ENCODE measurements at places on chromosomes 16 and 17. TPM values are rescaled to one million over a fixed set of nuclear protein-coding genes. Genes with fewer than 3 reads are reported as not detected.

Gene WBP2
- 21.8 TPM for total RNA-seq

GRCh38 chr16:27414788-27415431 lies 12.9 kb downstream of the IL21R start:
- DNase-seq: no peak

DNA sequence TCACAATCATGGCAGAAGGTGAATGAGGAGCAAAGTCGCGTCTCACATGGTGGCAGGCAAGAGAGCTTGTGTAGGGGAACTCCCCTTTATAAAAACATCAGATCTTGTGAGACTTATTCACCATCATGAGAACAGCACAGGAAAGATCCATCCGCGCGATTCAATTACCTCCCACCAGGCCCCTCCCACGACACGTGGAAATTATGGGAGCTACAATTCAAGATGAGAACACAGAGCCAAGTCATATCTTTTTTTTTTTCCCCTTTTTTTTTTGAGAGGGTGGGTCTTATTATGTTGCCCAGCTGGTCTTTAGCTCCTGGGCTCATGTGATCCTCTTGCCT lies 60.0 kb downstream of the RPTOR start:
- no peak for DNase-seq

GRCh38 chr17:7881276-7882054 lies 7.1 kb upstream of the CHD3 start:
- no peak for DNase-seq

DNA sequence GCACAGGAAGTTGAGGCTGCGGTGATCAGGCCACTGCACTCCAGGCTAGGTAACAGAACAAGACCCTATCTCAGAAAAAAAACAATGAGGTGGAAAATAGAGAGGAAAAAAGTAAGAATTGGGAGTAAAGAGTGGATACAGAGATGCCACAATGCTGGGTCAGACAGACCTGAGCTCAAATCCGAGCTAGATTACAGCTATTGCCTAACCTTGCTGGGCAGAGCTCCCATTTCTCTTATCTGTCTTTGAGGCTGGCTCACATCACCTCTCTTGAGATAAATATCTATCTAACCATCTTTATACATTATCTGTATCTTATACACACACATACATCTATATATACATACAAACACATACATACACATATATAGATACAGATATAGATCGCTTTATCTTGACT lies 59.0 kb downstream of the ACSM2B start:
- no peak for DNase-seq

- DNase-seq: no peak
Observed at GRCh38 chr17:57495771-57496170, 239.4 kb downstream of the MSI2 start.

DNA sequence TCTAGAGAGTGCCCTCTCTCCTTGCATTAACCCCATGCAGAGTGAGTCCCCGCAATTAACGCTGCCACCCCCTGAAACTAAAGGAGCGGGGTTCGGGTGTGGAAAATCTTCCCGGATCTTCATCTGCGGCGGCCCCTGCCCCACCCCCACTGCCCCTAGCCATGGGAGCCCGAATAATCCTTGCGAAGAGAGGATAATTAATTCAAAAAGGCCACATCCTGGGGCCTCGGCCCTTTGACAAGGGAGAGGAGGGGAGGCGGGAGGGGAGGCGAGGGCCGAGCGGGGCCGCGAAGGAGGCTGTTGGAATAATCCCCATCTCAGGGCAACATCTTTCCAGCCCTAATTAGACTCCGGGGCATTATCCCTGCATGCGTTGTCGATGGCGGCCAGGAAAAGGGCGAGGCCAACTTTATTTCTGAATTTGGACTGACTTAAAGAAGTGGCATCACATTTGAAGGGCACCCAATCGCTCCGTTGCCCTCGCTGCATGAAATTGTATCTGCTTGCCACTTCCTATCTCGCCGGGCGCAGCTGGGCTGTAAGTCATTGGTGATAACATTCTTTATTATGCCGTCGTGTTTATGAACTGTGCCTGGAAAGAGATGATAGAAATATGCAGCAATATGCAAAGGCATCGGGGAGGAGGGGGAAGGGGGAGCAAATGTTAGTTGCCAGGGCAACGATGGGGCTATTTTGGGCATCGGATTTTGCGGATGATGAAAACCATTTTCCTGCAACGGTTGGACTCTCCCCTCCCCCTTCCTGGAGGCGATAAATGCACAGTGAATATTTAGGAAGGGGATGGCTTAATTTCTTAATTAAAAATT lies 387.1 kb upstream of the TNRC6C start:
- DNase-seq: peak; percentile 38

DNA sequence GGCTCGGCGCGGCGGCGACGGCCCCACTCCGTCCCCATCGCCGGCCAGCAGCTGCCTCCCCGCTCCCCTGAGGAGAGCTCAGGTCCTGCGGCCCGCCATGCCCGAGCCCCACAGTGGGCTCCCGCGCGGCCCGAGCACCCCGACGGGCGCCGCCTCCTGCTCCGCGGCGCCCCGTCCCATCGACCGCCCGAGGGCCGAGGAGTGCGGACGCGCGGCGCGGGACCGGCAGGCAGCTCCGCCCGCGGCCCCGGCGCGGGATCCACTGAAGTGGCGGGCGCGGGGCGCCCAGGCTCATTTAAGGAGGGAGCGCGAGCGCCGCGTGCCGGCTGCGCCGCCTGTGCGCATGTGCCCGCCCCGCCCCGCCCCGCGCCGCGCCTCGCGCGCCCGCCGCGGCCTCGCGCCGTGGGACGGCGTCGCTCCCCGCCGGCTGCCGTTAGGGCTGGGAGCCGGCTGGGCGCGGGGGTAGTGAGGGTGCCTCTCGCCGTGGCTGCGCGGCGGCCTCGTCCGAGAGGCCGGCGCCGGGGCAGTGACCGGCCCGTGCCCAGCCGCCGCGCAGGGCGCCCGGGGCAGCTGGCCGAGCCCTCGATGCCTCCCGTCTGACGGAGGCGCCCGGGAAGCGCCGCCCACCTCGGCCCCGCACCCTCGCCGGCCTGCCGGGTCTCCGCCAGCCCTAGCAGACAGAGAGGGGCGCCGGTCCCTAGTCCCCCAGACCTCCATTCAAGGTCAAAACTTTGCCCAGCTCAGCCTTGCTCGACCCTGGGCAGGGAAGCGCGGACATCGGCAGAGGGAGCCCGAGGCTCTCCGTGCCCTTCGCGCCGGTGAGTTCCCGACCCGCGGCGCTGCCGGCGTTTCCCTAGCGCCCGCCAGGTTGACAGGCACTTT lies at the start of gene NETO2:
Gene NETO2, minus strand, starts transcription at position 269 of the 882 bp plus-strand sequence. CDS start 333 bp downstream, outside the sequence.
- peak; percentile 64 for DNase-seq
